ENCODE measurements at places on chromosomes 16 and 17.

DNA sequence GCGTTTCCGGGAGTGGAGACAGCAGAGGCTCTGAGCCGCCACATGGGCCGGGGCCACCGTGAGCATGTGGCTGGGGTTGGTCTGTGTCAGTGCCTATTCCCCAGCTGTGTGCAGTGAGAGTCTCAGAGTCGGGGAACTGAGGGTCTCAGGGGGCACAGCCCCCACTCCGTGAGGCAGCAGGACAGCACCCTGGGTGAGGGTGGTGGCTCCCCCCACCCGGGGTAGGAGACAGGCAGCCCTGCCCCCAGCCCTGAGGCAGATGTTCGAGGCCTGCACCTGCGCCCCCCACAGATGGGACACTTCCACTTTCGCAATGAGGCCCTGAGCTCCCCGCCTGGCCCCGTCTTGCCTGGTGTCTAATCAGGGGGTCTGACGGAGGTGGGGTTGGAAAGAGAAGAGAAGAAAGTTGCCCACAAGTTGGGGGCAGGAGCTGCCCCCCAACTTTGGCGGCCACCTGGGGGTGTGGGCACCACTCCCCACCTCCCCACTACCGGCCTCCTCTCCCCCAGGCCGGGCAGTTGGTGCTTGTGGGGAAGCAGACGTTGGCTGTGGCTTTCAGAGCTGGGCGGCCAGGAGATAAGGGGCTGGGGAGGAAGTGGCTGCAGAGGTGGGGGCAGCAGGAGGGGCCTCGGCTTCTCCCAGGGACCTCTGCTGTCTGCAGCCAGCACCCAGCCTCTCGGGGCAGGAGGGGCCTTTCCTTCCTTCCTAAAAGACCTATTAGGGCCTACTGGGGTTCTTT lies 1.8 kb upstream of the CBFA2T3 start:
- no peak for DNase-seq

GRCh38 chr17:72182371-72182873 lies 61.6 kb downstream of the SOX9 start:
- DNase-seq = no peak

DNA sequence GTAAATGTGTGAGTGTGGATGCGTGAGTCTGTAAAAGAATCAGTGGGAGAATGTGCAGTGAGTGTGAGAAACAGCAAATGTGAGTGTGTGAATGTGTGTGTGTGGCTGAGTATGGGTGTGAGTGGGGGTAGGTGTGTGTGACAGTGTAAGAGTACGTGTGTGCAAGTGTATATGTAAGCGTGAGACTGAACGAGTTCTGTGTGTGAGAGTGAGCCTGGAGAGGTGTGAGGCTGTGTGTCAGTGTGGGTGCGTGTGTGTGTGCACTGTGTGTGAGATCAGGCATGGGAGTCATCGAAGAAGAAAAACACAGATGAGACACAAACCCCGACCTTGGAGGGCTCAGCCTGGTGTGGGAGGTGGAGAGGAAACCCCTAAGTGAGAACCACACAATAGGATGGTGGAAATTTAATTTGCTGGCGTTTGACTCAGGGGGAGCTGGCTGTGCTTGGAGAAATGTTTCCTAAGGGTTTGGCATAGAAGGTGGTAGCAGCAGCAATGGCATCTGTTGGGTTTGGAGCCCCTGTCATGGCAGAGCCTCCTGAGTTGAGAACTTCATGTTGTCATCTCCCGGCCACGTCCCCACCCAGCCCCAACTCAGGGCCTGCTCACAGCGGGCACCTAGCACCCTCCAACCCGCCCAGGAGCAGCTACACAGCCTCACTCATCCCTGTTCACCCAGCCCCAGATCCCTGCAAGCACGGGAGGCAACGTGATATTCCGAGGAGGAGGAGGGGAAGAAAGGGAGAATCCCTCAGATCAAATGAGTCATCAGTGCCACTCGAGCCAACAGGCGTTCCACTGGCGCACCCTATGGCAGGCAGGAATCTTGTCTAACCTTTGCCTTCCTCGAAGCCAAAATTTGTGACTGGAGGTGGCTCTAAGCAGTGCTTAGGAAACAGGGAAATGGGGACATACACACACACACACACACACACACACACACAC lies 14.3 kb upstream of the NUBP1 start:
- DNase-seq = peak; percentile 37

DNA sequence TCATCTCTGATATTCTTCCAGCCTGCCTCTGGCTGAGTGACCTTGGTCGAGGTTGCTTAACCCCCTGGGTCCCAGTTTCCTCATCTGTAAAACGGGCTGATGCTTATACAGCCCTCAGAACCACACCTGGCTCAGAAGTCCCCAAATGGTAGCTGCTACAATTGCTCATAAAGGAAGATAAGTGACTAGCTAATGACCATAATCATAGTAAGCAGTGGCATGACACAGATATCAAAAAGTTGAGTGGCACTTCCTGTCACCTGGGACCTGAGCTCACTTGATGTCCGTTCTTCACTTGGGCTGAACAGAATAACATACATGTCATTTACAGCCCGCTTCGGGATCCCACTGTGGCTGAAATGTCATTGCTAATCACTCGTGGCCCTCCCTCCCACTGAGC lies 1.8 kb downstream of the MGRN1 start:
- no peak for DNase-seq

- peak; percentile 95 for DNase-seq
These were observed 45.1 kb downstream of the MYH11 start for GRCh38 chr16:15811481-15812400.

GRCh38 chr17:41496803-41497484 lies 7.2 kb upstream of the KRT36 start:
- peak; percentile 74 for DNase-seq
